ENCODE measurements at places on chromosomes 3 and 15. TPM values are rescaled to one million over a fixed set of nuclear protein-coding genes. Genes with fewer than 3 reads are reported as not detected.

The UBA7 gene
- total RNA-seq, result 18.6 TPM

DNA sequence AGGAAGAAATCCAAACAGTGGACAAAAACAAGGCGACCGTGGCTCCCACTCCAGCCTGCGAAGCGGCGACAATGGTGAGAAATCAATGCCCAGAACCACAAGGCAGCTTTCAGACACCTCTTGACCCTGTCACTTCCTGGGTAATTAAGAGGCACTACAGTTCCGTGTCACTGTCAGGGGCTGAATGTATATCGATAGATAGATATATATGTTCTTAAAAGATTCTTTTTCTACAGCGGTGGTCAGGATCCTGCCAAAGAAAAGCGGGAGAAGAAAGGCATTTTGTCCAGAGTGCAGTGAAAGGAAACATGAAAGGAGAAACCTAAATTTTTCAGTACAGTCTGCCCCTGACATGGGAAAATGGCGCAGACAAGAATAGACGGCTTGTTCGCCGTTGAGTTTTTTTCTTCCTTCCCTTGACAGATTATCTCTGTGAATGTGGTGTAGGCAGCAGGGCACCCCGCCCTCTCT lies 56.2 kb upstream of the HES1 start:
- H3K27me3 ChIP-seq, result peaks cover 57% of the 10 kb centered on the region
- no peaks in the 10 kb centered on the region for H3K36me3 ChIP-seq
- H3K27ac ChIP-seq, result no peak overlapping the region
- DNase-seq, result no peak
- no peaks in the 10 kb centered on the region for H3K4me1 ChIP-seq
- no peak overlapping the region for H3K4me3 ChIP-seq

- no peaks in the 10 kb centered on the region for H3K27me3 ChIP-seq
- no peak overlapping the region for H3K4me3 ChIP-seq
- H3K4me1 ChIP-seq, result peaks cover 11% of the 10 kb centered on the region
- no peaks in the 10 kb centered on the region for H3K36me3 ChIP-seq
- DNase-seq, result no peak
Observed at GRCh38 chr3:117545484-117545883, 835.9 kb downstream of the TUSC7 start.

GRCh38 chr3:60047426-60048200 lies 997.8 kb upstream of the CFAP20DC start:
- H3K27ac ChIP-seq, result no peak overlapping the region
- no peak overlapping the region for H3K4me3 ChIP-seq
- no peaks in the 10 kb centered on the region for H3K4me1 ChIP-seq

- no peaks in the 10 kb centered on the region for H3K36me3 ChIP-seq
- no peak overlapping the region for H3K4me3 ChIP-seq
- H3K27ac ChIP-seq, result no peak overlapping the region
- no peaks in the 10 kb centered on the region for H3K4me1 ChIP-seq
- peaks cover 3% of the 10 kb centered on the region for H3K27me3 ChIP-seq
Observed at GRCh38 chr3:53547327-53547726, 52.9 kb downstream of the CACNA1D start.

- no peaks in the 10 kb centered on the region for H3K36me3 ChIP-seq
- peak; percentile 28 for DNase-seq
- peak overlapping the region; percentile 99 for H3K27ac ChIP-seq
- peaks cover 22% of the 10 kb centered on the region for H3K4me1 ChIP-seq
Observed at GRCh38 chr15:38843051-38843501, 278.5 kb upstream of the RASGRP1 start.

All from IMR-90 (cell line).